Thymus (tissue), 14 donors: ENCODE measurements at places on chromosomes 11 and 22. TPM values are rescaled to one million over a fixed set of nuclear protein-coding genes. Genes with fewer than 3 reads are reported as not detected.

- no peak for DNase-seq
Measured at GRCh38 chr22:33720166-33720878, 200.0 kb downstream of the LARGE1 start.

TREH gene
- not detected for total RNA-seq

DNA sequence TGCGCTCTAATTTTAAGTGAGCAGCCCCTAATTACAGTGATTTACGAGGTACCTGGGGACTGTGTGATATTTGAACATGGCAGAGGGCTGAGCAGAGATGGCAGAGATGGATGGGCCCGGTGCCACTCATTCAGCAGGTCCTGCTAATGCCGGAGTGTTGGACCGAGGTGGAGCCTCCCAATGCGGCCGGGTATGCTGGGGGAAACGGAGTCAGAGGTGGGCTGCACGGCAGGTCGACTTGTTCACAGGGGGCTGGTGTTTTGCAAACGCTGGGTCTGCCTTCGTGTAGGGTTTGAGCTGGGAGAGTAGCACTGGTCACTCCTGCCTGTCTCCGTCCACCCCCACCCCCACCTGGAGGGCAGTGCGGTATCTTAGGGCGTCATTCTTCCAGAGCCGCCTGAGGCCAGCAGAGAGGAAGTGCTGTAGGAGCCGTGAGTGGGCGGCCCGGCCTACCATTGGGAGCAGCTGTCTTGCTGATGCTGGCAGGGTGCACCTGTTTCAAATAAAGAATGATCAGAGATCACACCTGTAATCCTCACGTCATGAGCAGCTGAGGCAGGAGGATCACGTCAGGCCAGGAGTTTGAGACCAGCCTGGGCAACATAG, 122.6 kb downstream of the IGLL1 start:
- DNase-seq, result peak; percentile 61

DNA sequence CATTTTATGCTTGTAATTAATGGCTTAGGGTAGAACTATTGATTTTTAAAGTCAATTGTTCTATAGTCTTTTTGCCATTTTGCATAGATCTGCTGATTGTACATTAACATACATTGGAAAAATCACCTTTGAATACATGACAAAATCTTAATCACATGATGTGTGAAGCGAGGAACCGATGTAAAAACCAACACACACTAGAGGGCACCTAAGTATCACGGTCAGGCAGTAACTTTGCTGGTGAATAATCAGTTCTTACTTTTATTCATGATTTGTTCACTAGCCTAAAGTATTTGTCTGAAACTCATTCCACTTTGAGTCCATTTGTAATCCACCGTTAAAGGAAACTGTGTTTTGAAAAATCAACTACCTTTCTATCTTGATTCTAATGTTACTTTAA, 28.2 kb downstream of the JHY start:
- DNase-seq, result no peak

- peak; percentile 72 for DNase-seq
Measured at GRCh38 chr11:18115360-18116127, 9.7 kb upstream of the SAAL1 start.

- DNase-seq, result no peak
Measured at GRCh38 chr11:12765428-12765827, 91.2 kb downstream of the TEAD1 start.

- DNase-seq, result no peak
Measured at GRCh38 chr22:47605441-47605840, 843.0 kb downstream of the TBC1D22A start.
